ENCODE measurements at places on chromosomes 6 and 20. TPM values are rescaled to one million over a fixed set of nuclear protein-coding genes. Genes with fewer than 3 reads are reported as not detected.

The KIAA1755 gene
- 0.59 TPM for total RNA-seq

The RRAGD gene
- total RNA-seq, result 4.9 TPM

The LPA gene
- not detected for total RNA-seq

The KLC4 gene
- 15.2 TPM for total RNA-seq

The SLC17A2 gene
- not detected for total RNA-seq

The ERVFRD-1 gene
- total RNA-seq, result not detected

The KCTD20 gene
- 84.5 TPM for total RNA-seq

The PAX1 gene
- not detected for total RNA-seq

The MYH7B gene
- 0.47 TPM for total RNA-seq

The SLC35D3 gene
- total RNA-seq, result not detected

The NR2E1 gene
- not detected for total RNA-seq

The PEX7 gene
- total RNA-seq, result 9.2 TPM

The RAET1E gene
- total RNA-seq, result 0.47 TPM

The ELOVL2 gene
- not detected for total RNA-seq

The CRISP2 gene
- not detected for total RNA-seq

The HRH3 gene
- not detected for total RNA-seq

The SH3BGRL2 gene
- 1.3 TPM for total RNA-seq

The RHAG gene
- total RNA-seq, result not detected

The NMBR gene
- not detected for total RNA-seq

The NFYA gene
- 16.4 TPM for total RNA-seq

The CNR1 gene
- not detected for total RNA-seq

The NFATC2 gene
- 0.60 TPM for total RNA-seq

The PPP1R14C gene
- total RNA-seq, result 3.2 TPM

The TINAG gene
- total RNA-seq, result not detected

The ACSS1 gene
- 14.0 TPM for total RNA-seq

The ESR1 gene
- total RNA-seq, result 0.83 TPM

The TRIM15 gene
- not detected for total RNA-seq

The CRISP3 gene
- total RNA-seq, result not detected

The IPCEF1 gene
- not detected for total RNA-seq

The GNRH2 gene
- not detected for total RNA-seq

The ZNF391 gene
- total RNA-seq, result 0.45 TPM

The NSFL1C gene
- total RNA-seq, result 15.4 TPM

The RAET1G gene
- 3.3 TPM for total RNA-seq

The POLR1C gene
- total RNA-seq, result 31.5 TPM

The ZSCAN31 gene
- total RNA-seq, result 16.8 TPM

The LRRC1 gene
- total RNA-seq, result 5.3 TPM

Data from smooth muscle cell of the coronary artery (primary cell).